ENCODE measurements at places on chromosomes 12 and 14.

DNA sequence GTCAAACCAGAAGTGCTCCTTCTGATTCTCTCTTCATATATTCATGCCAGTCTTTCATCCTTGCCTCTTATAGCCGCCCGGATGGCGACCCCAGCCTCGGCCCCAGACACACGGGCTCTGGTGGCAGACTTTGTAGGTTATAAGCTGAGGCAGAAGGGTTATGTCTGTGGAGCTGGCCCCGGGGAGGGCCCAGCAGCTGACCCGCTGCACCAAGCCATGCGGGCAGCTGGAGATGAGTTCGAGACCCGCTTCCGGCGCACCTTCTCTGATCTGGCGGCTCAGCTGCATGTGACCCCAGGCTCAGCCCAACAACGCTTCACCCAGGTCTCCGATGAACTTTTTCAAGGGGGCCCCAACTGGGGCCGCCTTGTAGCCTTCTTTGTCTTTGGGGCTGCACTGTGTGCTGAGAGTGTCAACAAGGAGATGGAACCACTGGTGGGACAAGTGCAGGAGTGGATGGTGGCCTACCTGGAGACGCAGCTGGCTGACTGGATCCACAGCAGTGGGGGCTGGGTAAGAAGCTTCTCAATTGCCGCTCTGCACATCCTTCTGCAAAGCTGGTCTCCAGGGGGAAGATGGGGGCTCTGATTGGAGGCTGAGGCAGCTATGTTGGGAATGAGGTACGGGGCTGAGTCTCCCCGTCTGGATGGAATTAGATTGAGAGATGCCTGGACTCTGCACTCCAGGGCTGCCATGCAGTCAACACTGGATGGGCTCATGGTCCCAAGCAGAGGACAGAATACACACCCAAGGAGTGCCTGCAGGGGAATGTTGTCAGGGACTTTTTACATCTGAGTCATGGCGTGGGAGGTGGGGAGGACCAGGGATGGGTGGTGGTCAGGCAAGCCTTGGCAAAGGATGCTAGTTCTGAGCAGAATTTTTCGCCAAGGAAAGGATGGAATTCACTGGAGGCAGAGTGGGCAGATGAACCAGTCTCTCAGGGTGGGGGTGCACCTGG, 1.3 kb downstream of the BCL2L2 start:
- DNase-seq: no peak

DNA sequence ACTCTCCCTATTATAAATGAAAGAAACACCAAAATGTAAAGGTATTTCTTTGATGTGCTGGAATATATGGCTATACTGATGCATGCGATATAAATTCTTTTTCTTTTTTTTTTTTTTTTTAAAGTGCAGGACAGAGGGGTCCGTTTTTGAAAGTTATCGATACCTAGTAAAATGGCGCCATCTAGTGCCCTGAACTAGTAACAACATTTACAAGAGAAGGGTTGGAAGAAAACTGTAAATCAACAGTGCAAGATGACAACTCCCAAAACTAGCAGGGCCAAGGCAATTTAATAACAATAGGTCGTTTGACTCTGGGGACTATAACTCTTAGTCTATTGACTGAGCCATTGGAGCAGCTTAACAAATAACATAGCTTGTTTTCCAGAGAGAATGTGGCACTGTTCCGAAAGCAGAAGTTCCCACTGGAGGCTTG, 137.7 kb downstream of the SPTSSA start:
- peak; percentile 51 for DNase-seq

DNA sequence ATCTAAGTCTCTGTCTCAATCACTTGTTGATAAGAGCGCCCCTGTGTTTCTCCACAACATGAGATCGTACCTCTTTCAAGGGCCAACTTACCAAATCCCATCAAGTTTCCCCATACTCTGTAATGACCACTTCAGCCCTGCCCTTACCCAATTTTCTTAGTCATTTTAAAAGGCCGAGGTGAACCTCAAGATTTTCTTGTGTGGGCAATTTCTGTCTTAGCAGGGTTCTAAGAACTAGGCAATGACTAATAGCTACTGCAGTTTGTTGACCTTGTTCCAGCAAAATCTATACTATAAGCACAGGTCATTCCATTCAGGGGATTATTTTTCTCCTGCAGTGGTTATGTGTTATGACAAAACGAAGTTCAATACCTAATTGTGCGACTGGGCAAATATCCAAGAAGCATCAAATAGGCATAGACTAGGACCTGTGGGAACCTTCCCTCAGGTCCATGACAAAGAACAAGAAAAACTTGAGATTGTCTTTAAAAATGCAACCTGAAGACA, 359.8 kb downstream of the PCNX1 start:
- no peak for DNase-seq

- no peak for DNase-seq
Measured at GRCh38 chr12:6630736-6631135, 5.0 kb downstream of the LPAR5 start.

- no peak for DNase-seq
Measured at GRCh38 chr14:105011312-105011990, 9.4 kb downstream of the CDCA4 start.

DNA sequence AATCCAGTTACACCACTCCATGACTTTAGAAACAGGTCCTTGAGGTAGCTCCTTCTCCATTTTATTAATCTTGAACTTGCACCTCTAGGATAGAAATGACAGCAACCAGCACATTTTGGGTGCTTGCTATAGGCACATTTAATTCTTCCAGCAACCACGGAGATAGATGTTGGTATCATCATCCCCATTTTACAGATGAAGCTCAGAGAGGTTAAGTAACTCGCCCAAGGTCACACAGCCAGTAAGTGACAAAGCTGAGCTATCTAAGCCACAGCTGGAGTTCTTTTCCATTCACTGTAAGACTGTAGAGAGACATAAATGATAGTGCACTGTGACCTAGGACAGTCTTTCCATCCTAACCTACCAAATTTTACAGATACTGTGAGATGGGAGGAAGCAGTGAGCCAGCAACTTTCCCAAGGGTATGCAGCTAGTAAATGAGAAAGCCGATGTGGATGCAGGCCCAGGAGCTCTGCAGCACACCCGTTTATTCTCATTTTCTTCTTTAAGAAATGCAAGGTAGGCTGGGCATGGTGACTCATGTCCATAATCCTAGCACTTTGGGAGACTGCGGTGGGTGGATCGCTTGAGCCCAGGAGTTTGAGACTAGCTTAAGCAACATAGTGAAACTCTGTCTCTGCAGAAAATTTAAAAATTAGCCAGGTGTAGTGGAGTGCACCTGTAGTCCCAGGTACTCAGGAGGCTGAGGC, 103.2 kb downstream of the TBX5 start:
- no peak for DNase-seq

DNA sequence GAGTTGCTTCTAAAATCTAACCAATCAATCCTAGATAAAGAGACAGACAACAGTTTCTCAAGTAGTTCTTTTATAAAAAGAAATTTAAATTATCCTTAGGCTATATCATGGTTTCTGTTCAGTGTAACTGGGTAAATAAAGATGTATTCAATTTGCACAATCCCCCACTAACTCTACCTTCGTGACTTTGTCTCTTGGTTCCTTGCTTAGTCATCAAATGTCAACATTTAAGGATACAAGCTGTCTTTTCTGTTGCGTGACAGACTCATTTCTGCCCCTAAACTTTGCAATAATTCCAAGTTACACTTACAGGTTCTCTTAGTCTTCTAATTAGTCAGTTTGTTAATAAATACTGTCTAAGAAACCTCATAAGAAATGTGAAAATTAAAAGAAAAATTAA, 50.6 kb downstream of the SCAF11 start:
- no peak for DNase-seq

GRCh38 chr12:45339035-45339434, 123.1 kb downstream of the ANO6 start:
- no peak for DNase-seq

GRCh38 chr14:58846682-58847465, 209.1 kb downstream of the DACT1 start:
- DNase-seq: no peak

DNA sequence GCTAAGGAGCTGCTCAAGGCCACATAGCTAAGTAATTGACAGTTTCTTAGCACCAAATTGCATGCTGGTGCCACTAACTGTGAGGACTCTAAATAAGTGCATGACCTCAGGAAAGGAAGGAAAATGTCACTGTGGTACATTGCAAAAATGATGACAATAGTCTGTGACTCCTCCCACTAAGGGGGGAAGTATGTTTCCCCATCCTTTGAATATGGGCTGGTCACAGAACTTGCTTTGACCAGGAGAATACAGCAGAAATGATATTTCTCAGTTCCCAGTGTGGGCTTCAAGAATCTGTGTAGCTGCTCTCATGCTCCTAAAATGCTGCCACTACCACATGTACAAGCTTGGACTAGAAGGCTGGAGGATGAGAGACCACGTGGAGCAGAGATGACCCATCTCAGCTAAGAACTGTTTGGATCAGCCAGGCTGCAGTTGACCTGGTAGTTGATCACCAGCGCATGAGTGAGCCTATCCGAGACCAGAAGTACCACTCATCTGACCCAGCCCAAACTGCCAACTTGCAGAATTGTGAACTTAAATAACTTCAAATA, 42.2 kb upstream of the NOS1 start:
- no peak for DNase-seq

- DNase-seq: no peak
Measured at GRCh38 chr12:12718853-12719252, 1.7 kb downstream of the CDKN1B start.

GRCh38 chr12:111396726-111397445, 8.8 kb upstream of the SH2B3 start:
- DNase-seq: peak; percentile 89

GRCh38 chr12:89450907-89451306, 73.7 kb downstream of the GALNT4 start:
- DNase-seq: peak; percentile 69

DNA sequence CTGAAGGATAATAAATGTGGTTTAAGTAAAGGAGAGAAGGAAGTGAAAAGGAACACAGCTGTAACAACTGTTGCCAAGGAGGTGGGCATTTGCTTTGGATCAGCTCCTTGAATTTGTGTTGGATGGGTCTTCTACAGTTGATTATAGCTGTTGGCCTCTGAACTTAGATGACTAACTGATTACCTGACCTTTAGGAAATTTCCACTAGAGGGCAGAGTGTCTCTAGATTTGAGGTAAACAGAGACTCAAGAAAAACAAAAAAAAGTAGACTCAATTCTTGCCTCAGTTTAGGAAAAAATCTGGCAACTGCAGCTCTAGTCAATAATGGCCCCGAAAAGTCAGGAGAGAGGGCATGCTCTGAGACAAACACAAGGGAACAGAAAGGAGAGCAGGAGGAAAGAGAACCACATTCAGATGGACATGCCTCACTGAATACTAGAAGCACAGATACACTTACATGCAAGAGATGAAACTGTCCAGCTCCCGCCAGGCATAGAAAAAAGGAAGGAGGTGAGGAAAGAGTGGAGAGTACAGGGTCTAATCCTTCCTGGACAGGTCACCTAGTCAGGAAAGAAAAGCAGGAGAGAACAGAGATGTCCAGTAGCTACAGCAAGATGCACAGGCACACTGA, 20.6 kb downstream of the COX14 start:
- no peak for DNase-seq

DNA sequence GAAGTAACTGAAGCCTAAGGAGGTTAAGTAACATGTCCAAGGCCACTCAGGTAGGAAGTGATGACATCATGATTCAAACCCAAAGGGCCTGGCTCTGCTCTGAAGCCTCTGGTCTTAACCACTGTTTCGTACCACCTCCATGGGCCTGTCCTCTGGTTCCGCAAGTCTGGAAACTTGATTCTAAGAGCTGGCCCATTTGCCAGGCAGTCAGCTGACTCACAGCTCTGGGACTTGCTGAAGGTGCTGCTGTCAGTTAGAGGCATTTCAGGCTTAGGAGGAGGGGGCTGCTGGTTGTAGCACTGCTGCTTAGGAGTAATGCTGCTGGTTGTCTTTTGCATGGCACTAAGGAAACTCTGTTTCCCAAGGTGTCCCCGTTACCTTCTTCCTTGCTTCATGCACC, 7.9 kb downstream of the NRXN3 start:
- no peak for DNase-seq

DNA sequence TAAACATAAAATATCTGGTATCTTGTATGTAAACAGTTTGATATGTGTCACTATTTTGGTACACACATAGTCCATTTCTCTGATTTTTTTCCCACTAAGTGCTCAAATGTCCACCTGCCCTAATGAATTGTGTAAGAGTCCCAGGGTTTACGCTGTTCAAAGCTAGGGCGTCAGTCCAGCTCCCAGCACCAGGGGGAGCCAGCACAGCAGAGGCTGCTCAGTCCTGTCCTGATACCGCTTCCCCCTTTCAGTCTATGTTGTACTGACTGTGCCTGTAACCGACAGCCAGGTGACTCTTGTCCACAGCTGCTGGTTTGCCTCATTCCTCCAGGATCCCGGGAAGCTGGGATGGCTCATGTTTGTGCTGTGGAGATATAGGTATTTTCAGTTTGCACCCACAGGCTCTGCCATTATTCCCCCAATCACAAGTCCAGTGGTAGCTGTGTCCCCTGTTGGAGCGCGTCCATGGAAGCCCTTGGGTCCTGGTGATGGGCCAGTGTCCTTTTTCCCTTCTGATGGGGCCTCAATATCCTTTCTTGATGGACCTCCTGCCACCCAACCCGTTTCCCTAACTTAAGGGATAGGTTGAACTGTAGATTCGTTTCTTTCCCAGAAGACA, 242.0 kb downstream of the NEDD1 start:
- DNase-seq: peak; percentile 42

DNA sequence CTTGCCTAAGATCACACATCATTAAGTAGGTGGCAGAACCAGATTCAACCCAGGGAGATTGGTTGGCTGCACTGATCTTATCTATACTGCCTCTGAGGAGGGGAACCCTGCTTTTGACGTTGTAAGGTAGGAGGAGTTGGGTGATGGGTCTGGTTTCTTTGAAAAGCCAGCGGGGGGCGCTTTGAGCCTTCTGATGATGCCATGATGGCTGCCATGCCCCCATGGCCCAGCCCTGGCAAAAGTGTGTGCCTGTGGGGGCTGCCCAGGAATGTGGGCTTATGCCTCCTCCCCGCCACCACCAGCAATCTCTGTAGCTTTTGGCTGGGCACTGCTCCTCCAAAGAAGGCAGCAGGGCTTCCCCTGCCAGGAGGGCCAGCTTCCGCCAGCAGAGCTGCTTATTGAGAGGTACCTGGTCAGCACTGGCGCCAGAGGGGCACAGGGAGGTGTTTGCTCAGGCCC, 224.3 kb downstream of the SLC41A2 start:
- DNase-seq: no peak
